NCI-H2107 (cell line): ENCODE measurements at places on chromosomes 2 and 18.
A peak's percentile ranks its signal among the peaks of the same experiment; 100 is the strongest.

GRCh38 chr2:106812383-106812782 lies 73.6 kb downstream of the ST6GAL2 start:
- no peak for DNase-seq

GRCh38 chr2:227472265-227473121 lies 537 bp downstream of the AGFG1 start:
- no peak for DNase-seq

GRCh38 chr2:23460228-23460627 lies 75.2 kb downstream of the KLHL29 start:
- DNase-seq = no peak

DNA sequence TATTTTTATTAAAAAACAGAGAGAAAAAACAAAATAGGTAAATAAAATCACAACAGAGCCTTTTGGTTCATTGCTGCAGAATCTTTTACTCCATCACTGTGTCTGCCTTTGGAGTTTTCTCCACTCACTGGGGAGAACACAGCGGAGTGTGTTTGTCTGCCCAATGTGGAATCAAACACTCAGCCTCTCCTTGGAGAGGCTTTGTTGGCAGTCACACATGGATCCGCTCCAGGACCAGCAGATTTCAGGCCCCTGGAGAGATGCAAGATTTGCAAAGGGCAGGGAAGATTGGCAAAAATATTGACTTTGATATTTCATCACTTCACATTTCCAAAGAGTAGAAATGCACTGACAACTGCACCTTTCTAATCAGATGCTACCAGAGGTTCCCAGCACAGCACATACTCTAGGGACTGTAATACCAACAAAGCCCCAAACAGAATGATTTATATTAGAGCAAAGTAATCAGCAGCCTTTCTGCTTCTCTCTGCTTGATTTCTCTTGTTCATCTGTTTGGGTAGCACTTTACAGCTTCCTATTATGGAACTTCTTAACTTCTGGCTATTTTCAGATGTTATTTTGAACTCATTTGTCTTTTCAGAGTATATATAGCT lies 1898.8 kb upstream of the PIK3C3 start:
- DNase-seq = no peak

- DNase-seq = no peak
Measured at GRCh38 chr18:41751161-41751560, 203.9 kb upstream of the PIK3C3 start.

DNA sequence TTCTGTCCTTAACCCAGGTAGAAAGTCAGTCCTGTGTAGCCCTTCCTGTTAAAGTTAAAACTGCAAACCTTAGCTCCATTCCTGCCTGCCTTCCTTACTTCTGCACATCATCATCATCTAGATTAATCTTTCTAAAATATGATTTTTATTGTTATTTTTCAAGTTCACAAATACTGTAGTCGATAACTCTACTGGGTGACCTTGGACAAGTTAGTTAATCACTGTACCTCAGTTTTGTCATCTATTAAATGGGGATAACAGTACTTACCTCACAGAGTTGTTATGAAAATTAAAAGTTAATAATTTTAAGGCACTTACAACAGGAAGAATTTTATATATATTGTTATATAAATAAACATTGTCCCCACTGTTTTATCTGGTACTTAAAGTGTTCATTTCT lies 2.5 kb upstream of the YPEL5 start:
- DNase-seq = no peak

- no peak for DNase-seq
Measured at GRCh38 chr2:224847381-224847780, 131.2 kb upstream of the CCDC195 start.

- no peak for DNase-seq
Measured at GRCh38 chr2:56089931-56090330, 93.9 kb upstream of the CCDC85A start.

- no peak for DNase-seq
Measured at GRCh38 chr2:109533823-109534222, 79.9 kb downstream of the SEPTIN10 start.

GRCh38 chr2:109613922-109614714 lies at the start of the genes SEPTIN10 and SOWAHC:
Gene SEPTIN10 (minus strand): TSS chr2:109613966. CDS start chr2:109613827, 139 bp downstream.
Gene SOWAHC (plus strand): TSS chr2:109614364. CDS start chr2:109614490, 126 bp downstream.
- DNase-seq = no peak

- DNase-seq = no peak
Measured at GRCh38 chr2:205311201-205311600, 371.1 kb upstream of the NRP2 start.

DNA sequence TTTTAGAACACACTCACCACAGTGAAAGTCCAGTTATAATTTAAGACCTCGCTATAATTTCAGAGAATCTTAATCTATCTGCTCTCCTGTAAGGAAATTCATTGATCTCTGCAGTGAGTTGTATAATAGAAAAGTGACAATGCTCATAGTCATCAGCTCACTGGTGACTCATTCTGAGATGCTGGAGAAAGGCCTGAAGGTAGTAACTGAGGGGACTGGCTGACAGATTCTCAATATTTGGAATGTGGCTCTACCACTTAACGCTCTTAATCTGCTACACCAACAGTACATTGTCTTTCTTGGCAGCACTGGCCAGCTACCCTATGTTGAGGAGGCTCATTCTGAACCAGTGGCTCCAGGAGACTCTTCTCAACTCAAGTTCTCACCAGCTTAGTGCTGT lies 246.1 kb downstream of the RPRM start:
- DNase-seq = no peak

GRCh38 chr2:71876542-71877451 lies 270.9 kb downstream of the CYP26B1 start:
- DNase-seq = no peak

DNA sequence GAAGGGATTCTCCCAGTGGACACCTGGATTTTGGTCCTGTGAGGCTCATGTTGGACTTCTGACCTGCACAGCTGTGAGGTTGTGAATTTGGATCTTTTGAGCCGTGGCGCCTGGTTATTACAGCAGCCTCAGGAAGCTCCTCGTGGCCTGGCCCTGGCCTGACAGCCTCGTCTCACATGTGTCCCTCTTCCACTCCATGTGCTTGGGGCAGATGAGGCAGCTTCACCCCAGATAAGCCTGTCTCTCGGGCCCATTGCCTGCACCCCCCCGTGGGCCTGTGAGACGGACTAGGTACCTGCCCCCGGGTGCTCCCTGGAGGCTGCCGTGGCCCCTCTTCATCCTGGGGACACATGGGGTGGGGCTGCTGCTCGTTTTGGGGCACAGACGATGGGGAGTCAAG lies 51.2 kb downstream of the CTDP1 start:
- no peak for DNase-seq

- DNase-seq = no peak
Measured at GRCh38 chr2:176135035-176135440, 5.5 kb downstream of the HOXD8 start.

GRCh38 chr18:48949050-48949605 lies 1.6 kb downstream of the SMAD7 start:
- DNase-seq = no peak

GRCh38 chr2:95346738-95347671 lies 49.9 kb downstream of the KCNIP3 start:
- DNase-seq = no peak

- no peak for DNase-seq
Measured at GRCh38 chr18:48163738-48164115, 233.3 kb upstream of the SMAD2 start.

- DNase-seq = no peak
Measured at GRCh38 chr18:28065031-28065792, 111.7 kb downstream of the CDH2 start.

- DNase-seq = no peak
Measured at GRCh38 chr2:241768850-241769249, 7.8 kb upstream of the GAL3ST2 start.

- no peak for DNase-seq
Measured at GRCh38 chr2:179655627-179656026, 205.8 kb downstream of the ZNF385B start.

GRCh38 chr2:11564816-11565567 lies 31.1 kb downstream of the GREB1 start:
- no peak for DNase-seq

GRCh38 chr18:79005653-79006052 lies 26.0 kb downstream of the SALL3 start:
- DNase-seq = no peak

DNA sequence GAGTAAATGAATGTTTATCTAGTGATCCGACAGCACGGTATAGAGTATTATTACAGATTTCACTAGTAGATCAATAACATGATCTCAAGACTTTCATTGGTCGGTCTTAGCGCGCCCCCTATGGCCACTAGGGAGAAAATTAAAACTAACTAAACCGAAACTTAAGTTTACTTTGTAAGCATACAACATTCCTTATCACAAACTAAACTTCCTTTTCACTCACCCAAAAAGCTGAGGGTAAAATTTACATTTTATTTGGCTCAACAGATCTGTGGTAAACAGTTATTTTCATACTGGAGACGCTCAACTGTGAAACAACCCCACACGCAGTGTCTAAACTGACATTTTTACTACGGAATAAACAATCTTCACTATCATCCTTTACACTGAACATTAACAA lies 215.6 kb upstream of the MAP2 start:
- no peak for DNase-seq

- DNase-seq = no peak
Measured at GRCh38 chr2:102399499-102400141, 23.3 kb upstream of the IL18RAP start.

DNA sequence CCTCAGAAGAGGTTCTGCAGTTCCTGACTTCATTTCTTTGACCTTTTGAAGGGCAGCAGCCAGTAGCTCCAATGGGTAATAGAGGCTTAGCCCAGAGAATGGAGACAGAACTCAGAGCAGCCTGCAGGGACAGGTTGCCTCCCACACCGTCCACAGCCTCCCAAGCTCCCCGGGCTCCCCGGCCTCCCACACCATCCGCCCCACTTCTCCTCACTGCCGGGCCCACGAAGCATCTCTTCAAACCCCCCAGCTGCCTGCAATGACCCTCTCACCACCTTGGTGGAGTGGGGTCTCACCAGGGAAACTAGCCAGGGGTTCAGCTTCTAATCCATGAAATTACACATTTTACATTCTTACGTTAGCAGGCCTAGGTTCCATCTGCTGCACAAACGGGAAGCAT lies 652.0 kb upstream of the SALL3 start:
- no peak for DNase-seq

DNA sequence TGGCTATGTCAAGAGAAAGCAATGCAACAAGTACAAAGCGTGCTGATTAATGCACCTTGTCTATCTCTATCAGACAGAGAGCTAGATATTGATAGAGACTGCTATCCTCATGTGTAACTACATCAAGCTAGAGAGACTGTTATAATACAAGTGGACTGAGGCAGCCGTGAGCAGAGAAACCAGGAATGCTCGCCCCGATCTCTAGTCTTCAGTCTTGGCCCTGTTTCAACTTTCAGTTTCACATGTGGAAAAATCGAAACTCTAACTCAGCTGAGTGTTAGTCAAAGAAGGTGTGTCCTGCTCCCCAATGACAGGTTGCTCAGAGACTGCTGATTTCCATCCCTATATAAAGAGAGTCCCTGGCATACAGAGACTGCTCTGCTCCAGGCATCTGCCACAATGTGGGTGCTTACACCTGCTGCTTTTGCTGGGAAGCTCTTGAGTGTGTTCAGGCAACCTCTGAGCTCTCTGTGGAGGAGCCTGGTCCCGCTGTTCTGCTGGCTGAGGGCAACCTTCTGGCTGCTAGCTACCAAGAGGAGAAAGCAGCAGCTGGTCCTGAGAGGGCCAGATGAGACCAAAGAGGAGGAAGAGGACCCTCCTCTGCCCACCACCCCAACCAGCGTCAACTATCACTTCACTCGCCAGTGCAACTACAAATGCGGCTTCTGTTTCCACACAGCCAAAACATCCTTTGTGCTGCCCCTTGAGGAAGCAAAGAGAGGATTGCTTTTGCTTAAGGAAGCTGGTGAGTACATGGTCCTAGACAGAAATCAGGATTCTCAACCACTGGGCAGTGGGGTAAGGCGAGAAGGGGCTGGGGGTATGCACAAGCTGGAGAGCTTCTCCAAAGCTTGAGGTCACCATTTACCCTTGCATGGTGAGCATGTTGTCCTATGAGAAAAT lies at the start of gene RSAD2:
Gene RSAD2, plus strand, starts transcription at position 376 of the 903 bp plus-strand sequence. Its CDS starts 24 bp downstream, at position 400.
- DNase-seq = peak; percentile 64

DNA sequence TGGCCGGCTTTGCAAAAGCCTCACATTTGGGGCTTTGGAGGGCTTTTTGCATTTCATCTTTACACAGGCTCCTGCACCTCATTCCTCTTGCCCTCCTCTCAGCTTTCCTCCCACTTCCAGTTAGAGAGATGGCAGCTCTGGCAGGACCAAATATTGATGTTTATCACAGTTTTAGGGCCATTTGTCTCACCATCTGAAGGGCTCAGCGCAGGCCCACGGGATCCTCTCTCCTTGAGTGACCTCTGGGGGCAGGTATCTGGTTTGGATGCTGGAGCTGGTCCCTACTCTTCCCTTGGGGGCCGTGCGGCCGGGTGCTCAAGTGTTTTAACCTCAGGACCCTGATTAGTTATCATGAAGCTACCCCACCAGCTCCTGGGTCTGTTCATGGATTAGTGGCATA lies 19.9 kb downstream of the ATOH8 start:
- no peak for DNase-seq

GRCh38 chr2:113406114-113406513 lies 31.4 kb upstream of the ZNG1B start:
- DNase-seq = no peak

DNA sequence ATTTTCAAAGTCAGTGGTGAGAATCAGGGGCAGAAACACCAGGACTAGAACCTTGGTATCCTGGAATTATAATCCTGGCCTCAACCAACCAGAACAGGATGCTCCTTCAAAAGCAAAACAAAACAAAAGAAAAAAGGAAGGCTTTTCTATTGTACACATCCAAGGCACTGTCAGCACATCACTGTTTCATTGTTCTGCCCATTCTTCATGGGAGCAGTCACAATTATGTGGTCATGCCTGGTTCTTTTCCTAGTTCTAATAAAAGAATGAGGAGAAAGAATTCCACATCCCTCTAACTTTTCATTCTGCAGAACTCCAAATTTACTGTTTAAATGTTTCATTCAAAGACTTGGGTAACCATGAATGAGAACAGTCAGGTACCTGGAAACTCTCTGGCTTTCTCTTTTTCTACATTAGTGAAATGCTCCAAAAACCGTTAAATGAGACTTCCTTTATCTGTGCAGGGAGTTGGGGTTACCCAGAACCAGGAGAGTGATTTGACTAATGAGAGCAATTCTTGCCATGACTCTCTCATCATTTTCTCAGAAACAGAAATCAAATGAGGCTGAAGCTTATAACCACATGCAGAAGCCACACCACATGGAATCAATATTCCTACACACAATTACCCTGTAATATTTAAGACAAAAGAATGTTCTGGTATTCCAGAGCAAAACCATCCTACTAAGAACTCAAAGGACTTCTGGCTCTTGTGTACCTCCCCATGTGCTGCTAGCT lies 110.9 kb upstream of the CCDC150 start:
- DNase-seq = no peak

- DNase-seq = no peak
Measured at GRCh38 chr2:231489990-231490389, 25.7 kb upstream of the NCL start.
